Psoas muscle (tissue), 8 donors: ENCODE measurements at places on chromosomes 4 and X. TPM values are rescaled to one million over a fixed set of nuclear protein-coding genes. Genes with fewer than 3 reads are reported as not detected.

GRCh38 chr4:121397941-121398601, 17.3 kb upstream of the QRFPR start:
- no peaks in the 10 kb centered on the region for H3K4me1 ChIP-seq
- H3K4me3 ChIP-seq: no peak overlapping the region
- DNase-seq: no peak
- no peaks in the 10 kb centered on the region for H3K36me3 ChIP-seq
- H3K27me3 ChIP-seq: no peaks in the 10 kb centered on the region

- H3K4me1 ChIP-seq: no peaks in the 10 kb centered on the region
- DNase-seq: no peak
- H3K27me3 ChIP-seq: no peaks in the 10 kb centered on the region
- H3K36me3 ChIP-seq: no peaks in the 10 kb centered on the region
Observed at GRCh38 chr4:120821029-120821428, 101.5 kb downstream of the PRDM5 start.

DNA sequence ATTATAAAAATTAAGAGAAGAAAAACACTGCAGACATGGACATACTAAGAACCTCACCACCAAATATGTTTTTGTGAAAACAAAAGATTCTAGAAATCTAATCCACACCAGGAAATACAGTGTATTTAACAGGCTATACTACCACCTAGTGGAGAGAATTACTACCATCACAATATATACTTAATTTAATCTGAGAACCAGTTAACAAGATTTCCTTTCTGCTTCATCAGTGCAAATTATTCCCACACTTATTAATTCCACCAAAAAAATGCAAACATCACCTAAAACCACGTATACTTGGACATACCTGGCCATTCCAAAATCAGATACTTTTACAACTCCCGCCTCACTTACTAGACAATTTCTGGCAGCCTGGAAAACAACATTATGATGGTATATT, 7.0 kb upstream of the TXK start:
- no peak overlapping the region for H3K27ac ChIP-seq
- peaks cover 31% of the 10 kb centered on the region for H3K36me3 ChIP-seq
- no peak overlapping the region for H3K4me3 ChIP-seq
- no peaks in the 10 kb centered on the region for H3K4me1 ChIP-seq
- H3K27me3 ChIP-seq: no peaks in the 10 kb centered on the region

- no peaks in the 10 kb centered on the region for H3K36me3 ChIP-seq
- H3K27ac ChIP-seq: no peak overlapping the region
- no peak overlapping the region for H3K4me3 ChIP-seq
Observed at GRCh38 chr4:109977854-109978501, 65.3 kb downstream of the EGF start.

- H3K27ac ChIP-seq: no peak overlapping the region
- H3K4me1 ChIP-seq: no peaks in the 10 kb centered on the region
- no peaks in the 10 kb centered on the region for H3K36me3 ChIP-seq
- no peak overlapping the region for H3K4me3 ChIP-seq
- no peaks in the 10 kb centered on the region for H3K27me3 ChIP-seq
Observed at GRCh38 chr4:46886711-46887110, 22.3 kb downstream of the COX7B2 start.

- H3K4me1 ChIP-seq: no peaks in the 10 kb centered on the region
- H3K36me3 ChIP-seq: no peaks in the 10 kb centered on the region
- no peaks in the 10 kb centered on the region for H3K27me3 ChIP-seq
- no peak overlapping the region for H3K4me3 ChIP-seq
Observed at GRCh38 chr4:32268863-32269262, 1548.7 kb downstream of the PCDH7 start.

DNA sequence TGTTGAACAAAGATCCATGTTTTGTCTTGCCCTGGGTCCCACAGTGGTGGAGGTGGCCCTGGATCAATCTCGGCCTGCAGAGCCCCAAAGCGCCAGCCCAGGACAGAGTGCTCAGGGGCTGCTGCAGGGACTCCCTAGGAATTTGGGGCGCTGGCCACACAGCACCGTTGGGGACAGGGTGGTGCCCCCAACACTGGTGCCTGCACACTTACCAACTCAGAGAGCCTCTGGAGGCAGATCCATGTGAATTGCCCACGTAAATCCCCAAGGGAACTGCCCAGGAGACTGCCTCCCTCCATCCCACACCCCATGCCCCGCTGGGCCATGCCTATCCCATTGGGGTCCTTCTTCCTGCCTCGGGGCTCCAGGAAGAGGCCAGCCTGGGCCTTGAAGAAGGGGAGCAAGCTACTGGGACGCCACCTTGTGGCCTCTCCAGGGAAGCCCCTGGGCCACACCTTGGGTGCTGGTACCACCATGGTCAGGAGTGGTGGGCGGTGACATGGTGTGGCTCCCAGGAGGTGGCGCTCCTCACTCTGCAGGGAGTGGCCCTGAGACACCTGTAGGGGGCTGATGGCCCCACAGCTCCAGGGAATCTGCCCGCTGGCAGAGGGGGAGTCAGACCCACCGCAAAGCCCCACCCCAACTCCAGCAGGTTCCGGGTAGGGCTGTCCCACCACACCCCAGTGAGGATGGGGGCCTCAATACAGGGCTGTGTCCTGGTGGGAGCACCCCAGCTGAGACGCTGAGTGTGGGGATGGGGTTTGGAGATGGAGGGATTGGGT, 22.8 kb downstream of the CFAP99 start:
- no peak overlapping the region for H3K4me3 ChIP-seq
- DNase-seq: peak; percentile 63
- no peaks in the 10 kb centered on the region for H3K36me3 ChIP-seq
- no peaks in the 10 kb centered on the region for H3K4me1 ChIP-seq

SSX4 gene
- not detected for total RNA-seq

DNA sequence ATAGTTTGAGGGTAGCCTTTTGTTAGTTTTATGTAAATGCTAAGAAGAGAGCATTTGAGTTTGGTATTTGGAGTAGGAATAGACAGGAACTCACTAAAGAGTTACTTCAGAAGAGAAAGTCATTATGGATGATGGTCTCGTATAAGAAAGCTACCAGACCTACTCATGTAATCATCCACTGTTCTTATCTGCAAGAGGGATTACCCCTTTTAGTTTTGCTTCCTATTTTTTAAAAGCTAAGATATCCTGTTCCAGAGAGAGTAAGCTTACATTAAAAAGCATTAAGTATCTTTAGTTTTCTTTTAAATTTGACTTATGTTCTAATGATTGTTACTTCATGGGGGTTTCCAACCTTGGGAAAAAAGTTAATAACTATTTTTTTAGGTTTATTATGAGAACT, 12.5 kb upstream of the ART3 start:
- H3K4me1 ChIP-seq: no peaks in the 10 kb centered on the region
- H3K27me3 ChIP-seq: no peaks in the 10 kb centered on the region
- DNase-seq: no peak
- no peak overlapping the region for H3K4me3 ChIP-seq
